ENCODE measurements at places on chromosomes 12 and 14. TPM values are rescaled to one million over a fixed set of nuclear protein-coding genes. Genes with fewer than 3 reads are reported as not detected.

- DNase-seq = no peak
These were observed 80.9 kb downstream of the NDUFA12 start for GRCh38 chr12:94922561-94922960.

- DNase-seq = peak; percentile 25
These were observed 1.2 kb downstream of the SSTR1 start for GRCh38 chr14:38208618-38209562.

- DNase-seq = no peak
These were observed 11.4 kb downstream of the RERG start for GRCh38 chr12:15209782-15210181.

GRCh38 chr14:91883753-91884152, 16.4 kb upstream of the TC2N start:
- no peak for DNase-seq

Gene NDUFB1
- total RNA-seq = 73.7 TPM

DNA sequence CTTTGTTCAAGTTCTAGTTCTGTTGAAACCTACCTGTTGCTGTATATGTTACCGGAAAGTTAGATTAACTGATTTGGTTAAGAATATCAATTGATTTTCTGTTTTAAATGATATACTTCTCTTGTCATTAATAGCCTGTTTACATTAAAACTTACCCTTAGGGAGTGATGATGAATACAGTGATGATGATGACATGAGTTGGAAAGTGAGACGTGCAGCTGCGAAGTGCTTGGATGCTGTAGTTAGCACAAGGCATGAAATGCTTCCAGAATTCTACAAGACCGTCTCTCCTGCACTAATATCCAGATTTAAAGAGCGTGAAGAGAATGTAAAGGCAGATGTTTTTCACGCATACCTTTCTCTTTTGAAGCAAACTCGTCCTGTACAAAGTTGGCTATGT, 33.0 kb downstream of the CAND1 start:
- no peak for DNase-seq

GRCh38 chr12:11171969-11172675, 1.1 kb downstream of the SMIM10L1 start:
- DNase-seq = no peak

Gene NABP2
- 72.7 TPM for total RNA-seq

DNA sequence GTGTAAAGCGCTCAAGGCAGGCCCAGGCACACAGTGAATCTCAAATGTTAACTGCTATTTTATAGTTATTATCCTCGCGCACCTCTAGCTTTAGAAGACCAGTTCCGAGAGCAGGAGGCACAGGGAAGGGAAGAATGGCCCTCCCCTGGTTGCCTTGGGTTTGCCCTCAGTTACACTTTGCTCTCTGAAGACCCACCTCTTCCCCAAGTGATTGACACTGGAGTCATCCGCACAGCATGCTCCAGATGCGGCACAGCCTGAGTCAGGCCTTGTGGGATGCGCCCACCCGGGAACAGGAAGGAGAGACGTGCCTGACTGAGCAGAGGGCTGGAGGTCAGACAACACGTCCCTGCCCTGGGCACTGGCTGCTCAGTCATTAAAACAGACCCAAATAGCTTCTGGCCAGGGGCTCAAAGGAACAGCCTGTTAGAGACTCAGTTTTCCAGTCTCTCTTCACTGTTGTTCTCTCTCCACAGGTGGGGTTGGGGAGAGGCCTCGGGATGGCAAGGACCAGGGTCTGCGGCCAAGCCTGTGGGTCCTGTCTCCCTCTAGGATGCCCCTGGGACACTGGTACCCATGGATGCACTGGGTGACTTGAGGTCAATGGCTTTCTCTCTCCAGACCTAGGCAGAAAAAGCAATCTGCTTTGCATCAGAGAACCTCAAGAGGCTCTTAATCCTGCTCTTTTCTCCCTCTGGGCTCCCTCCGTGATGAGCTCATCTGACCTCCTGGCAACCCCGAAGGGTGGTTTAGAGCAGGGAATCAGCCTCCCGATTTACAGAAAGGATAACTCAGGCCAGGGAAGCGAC, 13.6 kb upstream of the MLXIP start:
- DNase-seq = no peak

Gene SLC6A13
- 3.3 TPM for total RNA-seq

GRCh38 chr12:79317179-79317847, 373.5 kb downstream of the PAWR start:
- DNase-seq = no peak

GRCh38 chr12:109783965-109784244, 49.3 kb downstream of the TRPV4 start:
- no peak for DNase-seq
